HT-29 (cell line): ENCODE measurements at places on chromosomes 3 and 15. TPM values are rescaled to one million over a fixed set of nuclear protein-coding genes. Genes with fewer than 3 reads are reported as not detected.

GRCh38 chr15:39704689-39705088, 78.0 kb downstream of the FSIP1 start:
- no peak for DNase-seq

GRCh38 chr15:40082195-40082883, 26.3 kb downstream of the BMF start:
- no peak for DNase-seq

DNA sequence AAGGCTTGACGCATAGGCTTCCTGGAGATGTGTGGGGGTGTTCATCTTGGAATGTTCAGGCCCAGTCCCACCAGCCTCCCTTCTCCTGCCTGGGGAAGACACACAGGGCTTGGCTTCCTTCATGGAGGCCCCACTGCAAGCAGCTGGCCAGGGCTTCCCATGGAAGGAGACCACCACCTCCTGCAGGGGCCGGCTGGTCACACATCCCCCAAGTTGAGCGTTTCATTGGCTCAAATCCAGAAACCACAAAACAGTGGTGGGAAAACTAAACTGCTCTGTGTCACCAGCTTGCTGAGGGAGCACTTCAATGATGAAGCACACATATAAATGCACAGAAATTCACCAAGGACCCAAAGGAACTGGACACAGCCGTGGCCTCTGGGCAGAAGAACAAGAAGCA, 8.3 kb downstream of the IQSEC1 start:
- DNase-seq = no peak

- no peak for DNase-seq
Measured at GRCh38 chr3:142863010-142863817, 25.7 kb downstream of the PCOLCE2 start.

DNA sequence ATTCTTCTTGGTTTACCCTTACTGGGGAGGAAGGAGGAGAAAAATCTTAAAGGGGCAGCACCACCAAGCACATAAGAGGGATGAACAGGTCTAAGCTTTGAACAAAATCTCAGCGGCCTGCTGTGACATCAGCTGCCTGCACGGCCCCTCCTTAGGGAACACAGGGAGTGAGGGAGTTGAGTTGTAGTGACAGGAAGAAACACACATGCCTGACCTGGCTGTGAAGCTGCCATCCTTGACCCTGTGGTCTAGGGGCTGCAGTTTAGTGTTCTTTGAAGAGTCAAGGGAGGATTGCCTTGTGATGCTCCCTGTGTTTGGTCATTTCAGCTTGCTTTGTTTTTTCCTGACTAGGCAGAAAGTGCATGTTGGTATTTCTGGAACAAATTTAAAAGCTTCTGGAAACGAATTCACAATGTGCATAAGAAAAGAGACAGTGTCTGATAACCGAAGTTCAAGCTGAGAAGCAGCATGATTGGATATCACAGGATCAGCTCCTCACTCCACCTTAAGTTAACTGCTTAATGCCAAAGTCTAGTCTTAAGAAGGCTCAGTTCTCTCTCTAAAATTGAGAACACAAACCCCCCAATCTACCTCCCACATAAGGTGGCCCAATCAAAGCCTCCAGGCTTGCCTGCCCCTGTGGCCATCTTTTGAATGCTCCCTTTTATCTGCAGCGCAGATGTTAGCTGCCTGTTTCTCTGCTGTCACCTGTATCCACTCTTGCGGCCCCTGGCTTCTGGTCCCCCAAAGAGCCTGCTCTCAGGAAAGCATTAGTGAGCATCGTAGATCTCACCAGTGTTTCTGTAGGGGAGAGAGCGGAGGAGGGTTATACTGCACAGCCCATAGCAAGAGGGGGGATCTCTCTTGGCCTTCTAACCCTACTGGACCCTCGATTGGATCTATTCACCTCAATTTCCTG, 82.2 kb downstream of the SCN11A start:
- no peak for DNase-seq

- DNase-seq = no peak
Measured at GRCh38 chr3:3346556-3346955, 167.1 kb upstream of the CRBN start.

- DNase-seq = no peak
Measured at GRCh38 chr15:79222808-79223207, 59.7 kb upstream of the ANKRD34C start.

The GHSR gene
- not detected in 2 replicates for total RNA-seq

The CHCHD4 gene
- 11.7 and 15.1 TPM in 2 replicates for total RNA-seq

The TMEM40 gene
- not detected in 2 replicates for total RNA-seq

The STRA6 gene
- 14.3 and 14.7 TPM in 2 replicates for total RNA-seq
